Non-pigmented ciliary epithelial cell (primary cell): ENCODE measurements at places on chromosomes 6 and 20.

DNA sequence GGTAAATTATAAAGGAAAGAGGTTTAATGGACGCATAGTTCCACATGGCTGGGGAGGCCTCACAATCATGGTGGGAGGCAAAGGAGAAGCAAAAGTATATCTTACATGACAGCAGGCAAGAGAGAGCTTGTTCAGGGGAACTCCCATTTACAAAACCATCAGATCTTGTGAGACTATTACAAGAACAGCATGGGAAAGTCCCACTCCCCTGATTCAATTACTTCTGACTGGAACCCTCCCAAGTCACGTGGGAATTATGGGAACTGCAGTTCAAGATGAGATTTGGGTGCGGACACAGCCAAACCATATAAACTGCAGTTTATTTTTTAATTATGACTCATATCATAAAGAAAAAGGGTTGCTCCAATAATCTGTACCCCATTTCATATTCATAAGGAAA lies 22.3 kb upstream of the HLA-DQA2 start:
- DNase-seq: no peak

GRCh38 chr6:22807818-22808217 lies 238.5 kb downstream of the HDGFL1 start:
- no peak for DNase-seq

GRCh38 chr6:47303342-47303741 lies 6.4 kb downstream of the TNFRSF21 start:
- DNase-seq: no peak

- no peak for DNase-seq
Observed at GRCh38 chr20:63951398-63952209, 4.6 kb downstream of the UCKL1 start.

DNA sequence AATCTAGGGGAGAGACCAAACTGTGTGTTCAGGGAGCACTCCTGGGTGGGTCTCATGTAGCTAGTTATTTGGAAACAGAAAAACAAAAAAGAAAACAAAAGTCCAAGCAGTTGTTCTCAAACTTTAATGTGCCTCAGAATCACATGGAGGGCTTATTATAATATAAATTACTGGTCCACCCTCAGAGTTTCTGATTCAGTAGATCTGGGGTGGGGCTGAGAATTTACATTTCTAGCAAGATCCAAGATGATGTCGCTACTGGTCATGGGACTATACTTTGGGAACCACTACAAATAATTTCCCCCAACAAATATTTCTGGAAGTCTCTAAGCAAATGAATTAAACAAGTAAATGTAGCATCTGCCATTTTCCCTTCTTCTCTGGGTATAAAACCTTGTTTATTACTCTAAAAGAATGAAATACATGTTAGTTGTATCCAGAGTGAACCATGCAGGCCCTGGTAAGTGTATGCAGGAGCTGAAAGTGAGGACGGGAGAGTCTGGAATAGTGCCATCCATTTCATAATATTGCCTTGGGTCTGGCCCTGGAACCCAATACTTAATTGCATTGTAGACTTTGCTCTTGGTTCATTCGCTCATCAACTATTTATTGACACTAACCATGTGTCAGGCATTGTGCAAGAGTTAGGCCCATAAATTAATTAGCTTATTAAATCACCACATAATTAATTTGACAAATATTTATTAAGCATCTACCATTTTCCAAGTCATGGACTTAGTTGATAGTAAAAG lies 490.8 kb downstream of the EPM2A start:
- no peak for DNase-seq

DNA sequence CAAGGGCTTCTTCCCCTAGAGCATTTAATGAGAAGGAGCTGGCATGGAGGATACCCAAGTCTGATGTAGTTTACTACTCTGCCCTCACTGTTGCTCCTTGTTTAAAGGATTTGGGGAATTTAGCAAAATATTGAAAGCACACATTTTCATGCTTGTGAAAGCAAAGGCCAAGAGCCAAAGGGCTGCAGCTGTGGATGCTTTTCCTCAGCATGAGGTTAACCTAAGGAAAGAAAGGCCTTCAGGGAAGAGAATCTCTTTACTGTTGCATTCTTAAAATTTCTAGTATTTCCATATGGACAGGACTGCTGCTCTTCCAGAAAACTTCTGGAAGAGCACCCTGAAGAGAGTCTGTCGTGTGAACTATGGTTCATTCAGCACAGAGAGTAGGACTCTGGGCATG lies 45.9 kb upstream of the SASH1 start:
- DNase-seq: no peak

DNA sequence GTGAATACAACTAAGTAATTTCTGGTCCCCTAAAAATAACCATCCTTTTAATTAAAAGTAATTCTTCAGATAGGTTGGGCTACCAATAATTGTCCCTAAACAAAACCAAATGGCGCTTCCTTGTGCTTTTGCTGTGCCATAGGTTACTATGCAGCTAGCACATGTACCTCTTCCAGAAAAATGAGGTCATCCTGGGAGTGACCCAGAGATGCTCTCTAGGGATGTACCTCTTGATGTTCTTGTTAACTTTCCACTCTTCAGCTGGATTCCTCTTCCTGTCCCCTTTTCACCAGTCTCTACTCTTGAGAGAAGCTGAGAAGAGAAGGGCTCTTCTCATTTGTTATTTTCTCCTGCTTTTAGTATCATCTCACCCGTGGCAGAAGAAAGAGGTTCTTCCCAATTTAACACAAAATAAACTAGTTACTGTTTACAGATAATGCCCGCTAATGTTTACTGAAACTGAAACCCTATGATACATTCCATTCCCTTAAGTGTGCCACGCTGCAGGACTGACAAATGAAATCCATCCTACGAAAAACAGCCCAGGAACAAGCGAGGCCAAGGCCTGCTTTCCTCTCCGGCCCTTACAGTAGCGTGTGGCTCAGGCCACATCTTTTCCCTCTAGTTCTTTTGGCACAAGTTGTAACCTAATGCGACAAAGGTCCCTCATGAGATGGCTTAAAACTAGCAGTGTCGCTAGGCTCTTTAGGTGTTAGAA lies 24.2 kb downstream of the MRS2 start:
- DNase-seq: no peak

DNA sequence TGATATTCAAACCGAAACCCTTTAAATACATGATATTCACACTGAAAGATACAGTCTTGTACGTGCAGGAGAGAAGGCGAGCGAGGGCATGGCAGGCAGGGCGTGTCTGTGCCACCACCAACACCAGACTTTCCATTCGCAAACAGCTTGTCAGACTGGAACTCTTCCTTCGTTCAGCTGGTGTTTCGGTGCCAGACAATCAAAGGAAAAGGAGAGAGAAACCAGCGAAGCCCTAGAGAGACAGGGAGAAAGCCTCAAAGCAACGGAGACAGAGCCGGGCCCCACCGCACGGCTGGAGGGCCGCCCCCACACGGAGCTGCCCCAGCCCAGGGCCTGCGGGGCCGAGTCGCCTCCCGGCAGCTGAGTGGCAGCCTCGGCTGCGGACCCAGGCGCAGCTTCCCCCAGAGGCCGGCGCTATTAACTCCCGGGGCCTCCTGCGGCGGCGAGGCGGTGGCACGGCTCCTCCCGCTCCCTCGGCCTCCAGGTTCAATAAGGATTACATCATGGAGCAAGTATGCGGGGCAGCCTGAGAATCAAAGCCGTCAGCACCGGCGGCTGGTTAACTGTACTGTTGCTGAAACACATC lies 32.1 kb upstream of the NR2E1 start:
- peak; percentile 55 for DNase-seq

DNA sequence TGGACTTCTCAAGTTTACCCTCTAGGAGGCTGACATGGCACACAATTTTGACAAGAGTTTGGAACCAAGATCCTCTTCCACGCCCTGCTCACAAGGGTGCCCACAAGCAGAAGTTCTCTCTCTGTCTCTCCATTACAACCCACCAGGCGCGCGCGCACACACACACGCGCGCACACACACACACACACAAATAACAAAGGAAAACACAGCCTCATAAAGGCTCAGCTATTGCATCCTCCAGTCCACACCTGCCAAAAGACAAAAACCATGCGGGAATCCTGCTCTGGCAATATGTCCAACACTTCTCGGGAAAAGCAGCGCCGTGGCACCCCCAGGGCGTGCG lies 870 bp downstream of the PAK5 start:
- DNase-seq: no peak

DNA sequence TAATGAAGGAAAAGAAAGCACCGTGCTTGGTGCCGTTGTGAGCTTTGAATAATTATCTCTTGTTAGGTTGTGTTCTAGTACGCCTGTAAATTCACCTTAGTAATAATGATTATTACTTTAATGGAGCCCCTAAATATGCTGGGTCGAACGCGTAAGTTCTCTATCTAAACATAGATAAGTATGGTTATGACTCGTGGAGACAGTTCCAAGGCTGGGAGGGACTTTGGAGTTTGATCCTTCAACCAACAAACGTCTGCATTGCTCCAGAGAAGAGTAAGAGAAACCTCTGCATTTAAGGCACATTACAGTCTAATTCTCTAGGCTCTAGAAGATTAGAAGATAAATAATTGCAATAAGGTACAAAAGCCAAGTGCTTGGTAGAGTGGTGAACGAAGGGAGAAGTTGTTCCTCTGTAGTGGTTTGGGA lies 514 bp downstream of the ACOT13 start:
- no peak for DNase-seq

- DNase-seq: no peak
Observed at GRCh38 chr6:139373928-139374356, 506 bp downstream of the CITED2 start.
